ENCODE measurements at places on chromosomes 1 and 21.

- no peak for DNase-seq
Observed at GRCh38 chr1:59879574-59879973, 47.0 kb downstream of the CYP2J2 start.

DNA sequence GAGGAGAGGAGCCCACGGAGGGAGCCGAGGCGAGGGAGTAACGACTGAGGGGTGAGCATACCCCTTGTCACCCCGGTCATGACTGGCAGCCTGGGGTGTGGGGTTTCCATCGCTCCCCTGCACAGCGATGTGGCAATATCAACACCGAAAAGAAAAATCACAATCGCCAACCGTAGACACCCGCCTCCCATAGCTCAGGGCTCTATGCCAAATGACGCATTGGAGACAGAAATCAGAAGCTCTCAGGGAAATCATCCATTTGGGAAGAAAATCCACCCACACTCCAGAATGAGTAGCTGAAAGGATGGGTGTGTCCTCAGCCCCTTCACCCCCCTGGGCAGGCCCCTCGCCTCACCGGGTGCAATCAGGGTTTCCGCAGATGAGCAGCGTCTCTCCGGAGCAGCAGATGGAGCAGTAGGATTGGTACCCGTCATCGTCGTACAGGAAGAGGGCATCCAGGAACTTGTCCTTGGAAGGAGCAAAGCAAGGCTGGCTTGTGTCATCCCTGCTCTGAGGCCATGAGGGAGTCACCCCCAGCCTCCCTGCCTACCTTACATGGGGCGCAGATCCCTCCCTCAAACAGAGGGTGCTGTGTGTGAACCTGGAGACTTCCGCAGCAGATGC lies 2.5 kb downstream of the DNMT3L start:
- no peak for DNase-seq

DNA sequence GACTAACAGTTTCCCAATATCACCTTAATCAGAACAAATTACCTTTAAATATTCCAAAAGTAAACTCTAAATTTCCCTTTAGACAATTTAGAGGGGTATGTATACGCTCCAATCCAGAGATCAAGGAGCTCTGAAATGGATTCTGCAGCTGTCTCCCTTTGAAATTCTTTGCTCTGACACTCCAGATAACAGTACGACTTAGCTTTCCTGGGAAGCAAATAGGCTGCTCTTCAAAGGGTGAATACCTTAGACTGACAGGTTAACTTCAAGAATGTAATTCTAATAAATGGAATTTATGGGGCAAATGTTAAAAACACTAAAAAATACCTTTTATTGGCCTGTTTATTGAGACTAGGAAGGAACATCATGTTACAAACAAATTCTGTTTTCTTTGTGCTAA lies 357.2 kb downstream of the USP25 start:
- no peak for DNase-seq

- DNase-seq, result no peak
Observed at GRCh38 chr1:15331180-15331579, 78.5 kb upstream of the EFHD2 start.
